ENCODE measurements at places on chromosomes 2 and 18.

DNA sequence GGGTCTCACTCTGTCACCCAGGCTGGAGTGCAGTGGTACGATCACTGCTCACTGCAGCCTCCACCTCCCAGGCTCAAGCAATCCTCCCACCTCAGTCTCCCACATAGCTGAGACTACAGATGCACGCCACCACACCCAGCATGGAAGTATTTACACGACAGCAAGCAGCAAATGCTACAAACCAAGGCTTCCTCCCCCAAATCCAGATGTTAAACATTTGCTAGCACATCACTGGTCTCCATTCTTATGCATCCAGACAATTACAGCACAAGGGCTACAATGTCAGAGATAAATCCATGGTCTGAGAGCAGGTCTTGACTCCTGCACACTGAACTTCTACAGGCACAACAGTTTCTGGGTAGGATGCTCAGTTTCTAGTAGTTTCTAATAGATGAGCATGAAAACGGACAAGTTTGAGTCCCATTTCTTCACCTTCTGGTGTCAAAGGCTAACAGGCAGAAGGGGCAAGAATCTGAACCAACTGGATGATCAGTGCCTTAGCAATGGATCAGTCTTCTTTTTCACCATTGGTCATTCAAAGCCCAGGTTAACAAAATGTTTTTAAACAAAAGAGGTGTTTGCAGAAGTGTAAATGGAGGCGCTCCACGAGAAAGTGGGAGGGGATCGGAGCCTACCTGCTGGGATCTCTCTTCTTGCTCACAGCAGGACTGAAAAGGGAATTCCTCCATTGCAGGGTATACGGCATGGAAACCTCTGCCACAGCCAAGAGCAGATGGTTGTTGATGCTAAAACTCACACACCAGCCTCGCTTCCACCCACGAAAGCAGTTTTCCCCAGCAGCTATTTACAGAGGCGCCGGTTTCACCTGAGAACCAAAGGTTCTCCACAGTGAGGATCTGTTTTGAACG, 135.0 kb upstream of the ARL4C start:
- DNase-seq, result no peak

DNA sequence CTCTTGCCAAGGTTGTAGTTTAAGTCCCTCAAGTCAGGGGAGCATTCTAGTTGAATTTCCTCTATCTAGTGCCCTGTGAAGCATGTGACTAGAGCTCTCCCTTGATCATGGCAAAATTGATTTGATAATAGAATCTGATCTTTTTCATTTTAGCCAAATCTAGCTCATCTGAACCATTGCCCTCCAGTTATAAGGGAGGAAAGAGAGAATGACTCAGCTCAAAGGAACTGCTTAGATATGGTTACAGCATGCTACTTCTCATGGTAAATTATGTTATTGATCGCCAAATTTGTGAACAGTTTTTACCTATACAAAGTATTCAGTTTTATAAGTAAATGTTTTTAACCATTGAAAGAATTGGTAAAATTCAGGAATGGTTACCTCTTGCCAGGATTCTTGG, 100.8 kb downstream of the GPR39 start:
- DNase-seq, result no peak

DNA sequence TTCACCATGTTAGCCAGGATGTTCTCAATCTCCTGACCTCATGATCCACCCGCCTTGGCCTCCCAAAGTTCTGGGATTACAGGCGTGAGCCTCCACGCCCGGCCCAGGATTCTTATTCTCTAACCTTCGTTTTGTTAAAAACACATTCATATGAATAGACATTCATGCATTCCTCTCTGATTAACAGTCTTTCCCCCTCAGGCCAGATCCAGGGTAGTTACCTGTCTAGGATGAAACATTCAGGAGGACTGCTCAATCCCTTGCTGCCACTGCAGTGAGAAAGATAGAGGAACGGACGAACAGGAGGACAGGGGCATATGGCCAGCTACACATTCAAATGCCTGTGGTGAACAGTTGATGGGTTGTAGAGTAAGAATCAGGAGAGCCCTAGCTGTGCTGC, 39.6 kb upstream of the EPC2 start:
- no peak for DNase-seq

GRCh38 chr2:147636238-147636882, 208.5 kb upstream of the ACVR2A start:
- DNase-seq, result no peak

- no peak for DNase-seq
These were observed 14.6 kb downstream of the NBAS start for GRCh38 chr2:15546297-15547098.
